ENCODE measurements at places on chromosomes 4 and X.

GRCh38 chr4:39362827-39363226 lies 3.3 kb downstream of the RFC1 start:
- DNase-seq, result no peak

- no peak for DNase-seq
These were observed 13.9 kb upstream of the TLR1 start for GRCh38 chr4:38818441-38818976.

DNA sequence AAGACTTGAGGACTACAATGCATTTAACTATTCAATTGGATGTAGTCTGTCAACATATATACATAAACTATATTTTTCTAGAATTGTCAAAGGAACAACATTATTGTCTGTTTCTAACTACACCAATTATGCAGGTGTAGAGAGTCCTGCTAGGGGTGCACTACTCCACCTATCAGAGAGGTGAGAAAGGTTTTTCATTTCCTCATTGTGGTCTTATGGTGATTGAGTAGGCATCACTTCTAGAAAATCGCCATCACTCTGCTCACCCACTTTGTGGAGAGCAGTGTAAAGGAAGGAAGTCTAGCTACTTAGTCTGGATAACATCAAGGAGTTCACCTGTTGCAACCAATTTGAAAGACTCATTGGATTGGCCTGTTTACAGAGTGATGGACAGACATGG lies 4.4 kb upstream of the ADH1C start:
- DNase-seq, result no peak

DNA sequence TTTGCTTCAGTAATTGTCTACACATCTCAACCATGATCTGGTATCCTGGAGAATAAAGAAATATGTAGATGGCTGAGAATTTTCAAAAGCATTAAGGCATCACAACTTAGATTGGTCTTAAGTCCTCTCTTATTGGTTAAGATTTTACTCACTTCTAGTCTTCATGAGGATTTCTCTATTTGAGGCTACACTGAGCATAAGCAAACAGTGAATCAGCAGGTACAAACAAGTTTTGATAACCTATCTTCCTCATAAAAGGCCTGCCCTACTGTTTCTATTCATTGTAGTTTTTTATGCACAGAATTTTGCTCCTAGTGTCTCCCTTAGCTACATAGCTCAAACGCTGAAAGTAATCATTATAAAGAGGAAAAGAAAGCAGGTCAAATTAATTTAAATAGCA lies 460.7 kb upstream of the RPS6KA3 start:
- DNase-seq, result no peak

DNA sequence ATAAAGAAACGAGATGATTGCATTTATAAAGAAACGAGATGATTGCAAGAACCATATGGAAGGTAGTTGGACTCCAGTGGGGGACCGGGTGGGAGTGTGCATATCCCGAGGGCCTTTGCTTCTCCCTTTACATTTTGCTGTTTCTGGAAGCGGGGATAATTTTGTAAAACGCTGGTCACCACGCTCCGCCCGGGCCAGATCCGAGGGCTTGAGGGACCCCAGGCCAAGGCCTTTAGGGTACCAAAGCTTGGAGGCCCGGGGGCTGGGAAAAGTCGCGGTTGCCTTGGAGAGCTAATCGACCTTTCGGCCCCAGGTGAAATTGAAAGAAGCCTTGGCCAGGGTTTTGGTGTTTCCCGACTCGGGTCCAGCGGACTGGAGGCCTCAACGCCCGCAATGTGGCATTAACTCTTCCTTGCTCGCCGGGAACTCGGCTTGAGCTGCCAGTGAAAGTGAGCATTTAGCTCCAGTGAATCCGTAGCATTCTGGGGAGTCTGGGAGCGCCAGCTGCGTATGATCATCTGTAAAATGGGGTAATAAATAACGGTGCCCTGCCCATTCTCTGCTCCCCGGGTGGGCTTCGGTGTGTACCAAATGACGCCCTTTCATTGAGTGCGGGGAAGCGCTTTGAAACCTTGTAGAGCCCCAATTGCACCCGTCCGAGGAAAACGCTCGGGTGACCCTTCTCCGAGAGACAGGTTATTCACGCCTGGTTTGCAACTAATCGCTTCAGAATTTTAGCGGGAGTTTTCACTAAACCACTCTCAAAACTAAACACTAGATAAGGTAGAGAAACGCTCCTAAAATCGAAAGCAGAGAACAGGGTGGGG lies 4.5 kb downstream of the NKX3-2 start:
- no peak for DNase-seq

DNA sequence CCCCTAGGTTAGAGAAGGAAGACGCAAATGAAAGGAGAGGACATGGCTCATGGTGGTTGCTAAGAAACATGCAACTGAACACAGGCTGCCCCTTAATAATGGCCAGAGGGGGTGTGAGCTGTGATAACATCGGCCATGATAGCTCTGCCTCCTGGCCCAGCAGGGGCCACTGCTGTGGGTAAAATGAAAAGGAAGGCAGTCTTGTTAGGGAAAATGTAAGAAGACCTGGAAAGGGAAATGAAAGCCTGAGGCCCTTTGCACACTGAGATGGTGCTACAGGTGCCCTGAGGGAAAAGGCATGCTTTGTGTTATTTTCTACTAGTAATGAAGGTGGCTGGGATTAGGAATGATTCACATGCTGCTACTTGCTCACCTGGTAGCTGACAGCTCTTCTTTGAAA lies 123.6 kb upstream of the MID1 start:
- no peak for DNase-seq

- DNase-seq, result no peak
These were observed 70.8 kb downstream of the ANXA3 start for GRCh38 chr4:78622253-78622979.

- DNase-seq, result no peak
These were observed 71.6 kb downstream of the STX18 start for GRCh38 chr4:4470208-4470607.

GRCh38 chrX:53476371-53476770 lies 42.2 kb upstream of the HSD17B10 start:
- DNase-seq, result no peak

GRCh38 chr4:48639807-48640206 lies 140.3 kb downstream of the FRYL start:
- no peak for DNase-seq

- no peak for DNase-seq
These were observed 1.2 kb upstream of the CLOCK start for GRCh38 chr4:55547918-55548317.

DNA sequence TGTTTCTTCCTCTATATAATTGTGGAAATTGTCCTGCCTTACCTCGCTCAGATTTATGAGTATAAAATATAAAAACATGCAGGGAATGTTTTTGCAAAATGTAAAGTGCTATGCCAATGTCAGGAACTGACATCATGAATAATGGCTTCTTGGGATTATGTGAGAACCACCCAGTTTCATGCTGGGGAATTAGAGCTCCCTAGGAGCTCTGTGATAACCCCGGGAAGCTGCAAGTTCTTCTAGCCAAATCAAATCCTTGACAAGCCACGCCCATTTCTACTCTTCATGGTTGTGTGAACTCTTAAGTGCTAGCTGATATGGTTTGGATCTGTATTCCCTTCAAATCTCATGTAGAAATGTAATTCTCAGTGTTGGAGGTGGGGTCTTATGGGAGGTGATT lies 85.9 kb upstream of the PAK3 start:
- no peak for DNase-seq

DNA sequence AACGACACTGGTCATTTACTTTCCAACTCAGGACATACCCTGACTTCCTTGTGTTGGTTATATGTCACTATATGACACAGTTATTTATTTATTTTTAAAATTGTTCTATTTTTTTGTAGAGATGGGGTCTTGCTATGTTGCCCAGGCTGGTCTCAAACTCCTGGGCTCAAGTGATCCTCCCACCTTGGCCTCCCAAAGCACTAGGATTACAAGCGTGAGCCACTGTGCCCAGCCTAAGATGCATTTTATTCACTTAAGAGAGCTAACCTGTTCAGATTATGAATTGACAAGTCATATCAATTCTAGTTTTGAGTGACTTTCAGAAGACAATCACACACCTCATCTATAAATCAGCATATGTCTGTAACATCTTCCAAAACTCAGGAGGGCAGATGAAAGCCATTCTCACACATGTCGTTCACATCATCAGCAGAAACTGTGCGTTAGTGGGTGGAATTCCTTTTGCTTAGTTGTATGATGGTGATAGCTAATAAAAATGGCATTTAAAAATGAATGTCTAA lies 9.4 kb upstream of the RHOH start:
- no peak for DNase-seq

GRCh38 chrX:130299279-130300009 lies 30.7 kb upstream of the ZNF280C start:
- no peak for DNase-seq

- DNase-seq, result no peak
These were observed 44.9 kb upstream of the TXK start for GRCh38 chr4:48178931-48179330.

DNA sequence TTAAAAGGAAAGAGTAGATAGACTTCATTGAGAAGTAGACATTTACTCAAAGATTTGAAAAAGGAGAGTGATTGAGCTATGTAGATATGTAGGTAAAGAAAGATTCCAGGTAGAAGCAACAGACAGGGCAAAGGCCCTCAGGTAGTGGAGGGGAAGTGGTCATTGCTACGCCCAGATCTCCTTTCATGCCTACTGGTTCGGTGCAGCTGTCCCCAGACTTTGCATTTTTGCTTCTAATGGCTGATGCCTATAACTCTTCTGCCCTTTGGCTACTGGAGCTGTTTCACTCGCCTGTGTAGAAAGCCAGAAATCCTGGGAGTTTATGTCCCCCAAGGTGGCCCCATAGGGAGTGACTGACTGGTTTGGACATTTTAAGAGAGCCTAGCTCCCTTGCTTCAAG lies 16.9 kb upstream of the ARMCX2 start:
- DNase-seq, result no peak

GRCh38 chr4:47692691-47693090 lies 145.2 kb downstream of the CORIN start:
- no peak for DNase-seq

DNA sequence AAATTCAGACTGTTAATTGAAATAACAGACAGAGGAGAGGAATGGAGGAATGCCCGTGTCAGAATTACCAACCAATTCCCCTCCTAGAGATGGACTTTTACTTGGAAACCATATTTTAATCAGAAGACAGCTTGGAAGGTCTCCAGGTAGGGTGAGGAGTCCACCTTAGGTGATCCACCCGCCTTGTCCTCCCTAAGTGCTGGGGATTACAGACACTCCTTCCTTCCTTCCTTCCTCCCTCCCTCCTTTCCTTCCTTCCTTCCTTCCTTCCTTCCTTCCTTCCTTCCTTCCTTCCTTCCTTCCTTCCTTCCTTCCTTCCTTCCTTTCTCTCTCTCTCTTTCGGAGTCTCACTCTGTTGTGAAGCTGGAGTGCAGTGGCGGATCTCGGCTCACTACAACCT lies 328.0 kb downstream of the RAPGEF2 start:
- DNase-seq, result no peak

DNA sequence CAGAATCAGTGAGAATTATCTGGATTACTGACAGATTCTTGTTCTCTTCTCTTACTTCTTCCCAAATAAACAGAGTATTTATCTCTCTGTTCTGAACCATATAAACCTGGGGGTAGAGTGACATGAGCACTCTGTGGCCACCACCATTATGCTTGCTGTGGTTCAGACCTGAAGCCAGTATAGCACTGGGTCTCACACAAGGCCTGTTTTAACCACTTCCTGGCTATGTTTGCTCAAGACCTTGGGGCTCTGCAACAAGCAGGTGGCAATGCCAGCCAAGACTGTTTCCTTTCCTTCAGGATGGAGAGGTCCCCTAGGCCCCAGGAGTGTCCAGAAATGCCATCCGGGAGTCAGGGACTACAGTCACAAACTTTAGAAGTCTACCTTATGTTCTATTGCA lies 21.7 kb upstream of the HEPH start:
- DNase-seq, result no peak

DNA sequence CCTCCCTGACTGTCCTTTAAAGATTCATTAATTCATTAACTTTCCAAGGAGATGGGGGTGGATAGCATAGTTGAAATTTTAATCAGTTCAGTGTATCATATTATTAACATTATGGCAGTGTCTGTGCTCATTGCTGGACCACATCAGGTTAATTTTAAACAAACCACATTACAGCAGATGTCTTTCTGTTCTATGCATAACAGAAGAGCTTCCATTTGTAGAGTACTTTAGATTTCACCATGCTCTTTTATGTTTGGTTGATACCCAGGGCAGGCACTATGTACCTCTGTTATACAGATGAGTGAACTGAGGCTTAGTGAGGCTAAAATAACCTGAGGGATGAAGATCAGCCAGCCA lies 41.1 kb downstream of the AFF2 start:
- DNase-seq, result no peak

DNA sequence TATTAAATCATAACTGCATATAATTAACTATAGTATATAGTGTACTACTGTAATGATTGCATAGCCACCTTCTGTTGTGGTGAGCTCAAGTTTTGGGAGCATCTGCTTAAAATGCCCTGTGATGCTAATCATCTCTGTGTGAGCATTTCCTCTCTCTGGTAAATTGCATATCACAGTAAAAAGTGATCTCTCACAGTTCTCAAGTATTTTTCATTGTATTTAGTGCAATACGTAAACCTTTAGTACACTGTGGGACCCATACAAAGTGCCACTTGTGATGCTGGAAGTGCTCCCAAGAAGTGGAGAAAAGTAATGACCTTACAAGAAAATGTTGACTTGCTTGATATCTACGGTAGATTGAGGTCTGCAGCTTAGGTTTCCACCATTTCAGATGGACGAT lies 82.0 kb downstream of the WWC2 start:
- no peak for DNase-seq

GRCh38 chr4:41322617-41323016 lies 65.9 kb downstream of the UCHL1 start:
- no peak for DNase-seq

- no peak for DNase-seq
These were observed 70.2 kb upstream of the AFAP1 start for GRCh38 chr4:8009710-8010511.

DNA sequence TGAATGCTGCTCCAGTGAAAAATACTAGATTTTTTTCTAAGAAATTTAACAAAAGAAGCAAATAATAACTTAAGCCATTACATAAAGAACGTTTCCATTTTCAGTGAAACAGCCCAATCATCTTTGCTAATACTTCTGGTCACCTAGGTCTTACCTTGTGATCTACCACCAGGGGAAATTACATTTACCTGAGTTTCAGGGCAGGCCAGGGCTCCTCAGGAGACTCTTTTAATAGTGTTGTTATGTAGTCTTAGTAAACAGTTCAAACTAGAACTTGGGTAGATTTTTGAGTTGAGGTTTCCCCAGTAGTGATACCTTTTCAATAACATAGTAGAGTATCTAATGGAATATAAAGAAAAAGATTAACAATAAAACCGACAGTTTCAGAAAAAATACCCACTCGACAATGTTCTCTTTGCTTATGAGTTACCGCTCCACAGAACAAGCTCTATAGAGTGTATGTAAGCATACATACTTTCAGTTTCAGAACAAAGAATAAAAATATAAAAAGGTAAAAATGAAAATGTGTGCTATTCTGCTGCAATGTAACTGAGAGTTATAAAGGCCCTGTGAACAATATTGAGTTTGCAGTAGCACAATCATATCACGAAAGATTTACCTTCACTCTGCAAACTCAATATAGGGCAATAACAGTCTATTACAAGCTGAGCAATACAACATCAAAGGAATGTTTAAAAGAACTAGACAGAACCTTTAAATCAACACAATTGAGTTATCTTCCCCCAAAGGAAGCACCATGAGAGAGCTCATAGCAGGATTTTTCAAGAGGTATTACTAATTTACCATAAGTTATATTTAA lies 165.8 kb downstream of the ATOH1 start:
- no peak for DNase-seq

- DNase-seq, result no peak
These were observed 18.0 kb upstream of the PDHA2 start for GRCh38 chr4:95821867-95822266.

- no peak for DNase-seq
These were observed 188.8 kb upstream of the TECRL start for GRCh38 chr4:64598066-64598465.

GRCh38 chr4:122876456-122876855 lies 45.9 kb downstream of the NUDT6 start:
- DNase-seq, result no peak

Data from CD4-positive, alpha-beta T cell treated with Interleukin-12 subunit alpha and Interleukin-12 subunit beta, for 1 hour (primary cell).